ENCODE measurements at places on chromosomes 7 and 10.

- no peak for DNase-seq
Observed at GRCh38 chr7:115953592-115954255, 76.8 kb downstream of the TFEC start.

GRCh38 chr10:19421674-19422073 lies 373.1 kb downstream of the MALRD1 start:
- no peak for DNase-seq

DNA sequence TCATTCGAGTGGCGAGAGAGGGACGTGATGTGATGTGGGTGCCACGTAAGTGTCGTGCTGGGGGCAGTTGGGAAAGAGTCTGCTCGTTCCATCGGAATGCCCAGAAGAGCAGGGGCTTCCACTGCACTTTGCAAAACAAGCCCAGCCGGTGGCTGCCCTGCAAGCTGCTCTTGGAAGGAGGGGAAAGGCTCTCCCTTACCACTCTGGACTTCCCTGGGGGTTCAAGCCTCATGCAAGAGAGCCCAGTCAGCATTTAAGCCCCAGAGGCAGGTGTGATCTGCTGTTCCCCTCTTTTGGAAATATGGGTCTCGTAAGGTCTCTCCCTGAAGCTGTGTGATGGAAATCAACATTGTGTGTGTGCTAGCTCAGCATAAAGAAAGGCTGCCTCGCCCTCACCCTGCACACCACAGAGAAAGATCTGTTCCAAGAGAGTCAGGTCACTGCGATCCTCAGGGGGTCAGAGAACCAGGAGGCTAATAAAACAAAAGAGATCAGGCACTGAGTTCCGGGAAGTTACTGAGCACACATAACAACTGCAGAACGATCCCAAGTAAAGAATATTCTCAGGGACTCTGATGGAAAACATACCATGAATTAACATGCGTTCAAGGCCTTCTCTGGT lies 212.5 kb downstream of the ADAM12 start:
- no peak for DNase-seq

DNA sequence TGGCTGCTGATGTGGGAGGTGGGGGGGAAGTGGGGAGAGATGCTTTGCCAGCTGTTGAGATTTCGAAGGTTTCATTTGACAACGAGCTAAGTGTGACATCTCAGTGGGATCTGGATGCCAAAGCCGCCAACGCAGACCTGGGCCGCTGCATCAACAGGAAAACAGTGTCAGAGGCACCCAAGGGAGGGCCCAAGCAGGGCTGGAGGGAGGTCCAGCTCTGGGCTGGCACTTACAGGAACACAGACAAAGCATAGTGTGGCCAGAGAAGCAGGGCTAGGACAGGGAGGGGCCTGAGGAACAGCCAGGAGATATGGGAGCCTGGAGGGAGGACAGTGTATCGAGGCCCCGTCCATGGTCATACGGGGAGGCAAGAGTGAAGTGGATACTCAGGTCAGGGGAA lies 73.1 kb downstream of the GTF2IRD1 start:
- DNase-seq = no peak

DNA sequence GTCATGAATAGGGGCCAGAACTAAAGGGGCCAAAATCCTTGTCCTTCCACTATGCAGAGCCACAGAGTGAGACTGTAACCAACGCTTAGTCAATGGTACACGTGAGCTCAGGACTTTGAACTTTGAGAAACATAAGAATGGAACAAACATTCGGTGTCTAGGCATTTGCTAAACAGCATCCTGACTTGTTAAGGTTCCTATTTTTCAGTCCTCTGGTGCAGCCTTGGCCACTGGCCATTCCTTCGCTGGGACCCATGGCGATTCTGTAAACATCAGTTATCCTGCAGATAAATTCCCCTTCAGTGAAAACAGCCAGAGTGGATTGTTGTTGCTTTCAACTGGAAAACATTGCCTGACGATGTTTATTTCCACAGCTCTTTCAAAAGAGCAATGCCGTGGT lies 266.8 kb downstream of the SORCS1 start:
- DNase-seq = no peak

All from COR-L47 (cell line).